ENCODE measurements at places on chromosomes 16 and 17. TPM values are rescaled to one million over a fixed set of nuclear protein-coding genes. Genes with fewer than 3 reads are reported as not detected.
A peak's percentile ranks its signal among the peaks of the same experiment; 100 is the strongest.

The CD300LG gene
- total RNA-seq = not detected

The NOMO2 gene
- total RNA-seq = 105 TPM

The ASPSCR1 gene
- total RNA-seq = 25.9 TPM

The ATMIN gene
- 41.5 TPM for total RNA-seq

The C16orf96 gene
- total RNA-seq = not detected

The TEX14 gene
- not detected for total RNA-seq

The CDH15 gene
- 201 TPM for total RNA-seq

- DNase-seq = peak; percentile 46
Measured at GRCh38 chr16:71746442-71747046, 22.0 kb upstream of the PHLPP2 start.

DNA sequence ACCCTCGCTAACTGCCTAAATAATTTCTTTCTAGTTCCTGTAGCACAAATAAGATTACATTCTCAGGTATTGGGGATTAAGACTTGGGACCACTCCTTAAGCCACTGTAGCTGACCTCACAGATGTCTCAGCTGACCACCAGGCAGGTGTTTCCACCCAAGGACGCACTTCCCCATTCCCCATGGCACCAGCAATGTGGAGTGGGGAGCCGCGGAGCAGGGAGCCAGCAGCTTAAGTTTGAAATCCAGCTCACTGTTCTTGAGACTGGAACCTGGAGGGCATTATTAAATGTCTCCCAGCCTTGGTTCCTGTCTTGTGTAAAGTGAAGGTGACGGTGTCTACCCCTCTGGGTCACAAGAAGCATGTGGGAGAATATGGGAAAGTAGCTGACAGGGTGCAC is 249.4 kb upstream of the CACNG5 start:
- DNase-seq = no peak

DNA sequence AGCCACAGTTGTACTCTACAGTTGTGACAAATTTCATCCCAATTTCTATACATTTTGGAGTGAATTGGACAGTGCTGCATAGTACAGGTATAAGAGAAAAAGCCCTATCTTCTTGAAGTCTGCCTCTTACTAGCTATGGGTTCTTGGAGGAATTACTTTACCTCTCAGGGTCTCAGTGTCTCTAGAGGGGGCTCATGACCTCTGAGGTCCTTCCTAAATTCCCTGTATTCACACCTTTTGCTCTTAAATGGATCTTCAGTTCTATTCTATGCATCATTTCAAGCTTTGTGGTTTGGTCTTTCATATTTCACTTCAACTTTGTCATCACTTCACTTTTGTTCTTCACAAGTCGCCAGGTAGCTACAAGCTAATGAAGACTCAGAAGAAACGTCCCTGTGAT is 71.2 kb upstream of the ERCC4 start:
- DNase-seq = no peak

DNA sequence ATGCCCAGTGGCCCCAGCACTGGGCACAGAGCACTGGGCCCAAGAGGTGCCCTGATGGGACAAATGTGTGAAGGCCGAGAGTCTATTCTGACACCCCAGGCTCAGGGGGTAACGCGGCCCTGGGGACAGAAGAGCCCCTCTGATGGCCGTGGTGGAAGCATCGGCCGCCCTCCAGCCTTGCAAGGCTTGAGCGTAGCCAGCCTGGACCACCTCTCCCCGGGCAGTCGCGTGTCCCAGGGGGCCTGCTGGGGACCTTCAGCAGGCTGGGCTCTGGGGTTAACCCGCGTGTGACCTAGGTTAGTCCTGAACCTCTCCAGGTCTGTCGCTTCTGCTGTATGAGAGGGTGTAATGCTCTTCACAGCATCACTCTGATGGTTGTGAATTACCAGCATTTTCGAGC is 40.8 kb downstream of the NOS2 start:
- no peak for DNase-seq

GRCh38 chr16:57884655-57885133 is 82.4 kb upstream of the KIFC3 start:
- no peak for DNase-seq

DNA sequence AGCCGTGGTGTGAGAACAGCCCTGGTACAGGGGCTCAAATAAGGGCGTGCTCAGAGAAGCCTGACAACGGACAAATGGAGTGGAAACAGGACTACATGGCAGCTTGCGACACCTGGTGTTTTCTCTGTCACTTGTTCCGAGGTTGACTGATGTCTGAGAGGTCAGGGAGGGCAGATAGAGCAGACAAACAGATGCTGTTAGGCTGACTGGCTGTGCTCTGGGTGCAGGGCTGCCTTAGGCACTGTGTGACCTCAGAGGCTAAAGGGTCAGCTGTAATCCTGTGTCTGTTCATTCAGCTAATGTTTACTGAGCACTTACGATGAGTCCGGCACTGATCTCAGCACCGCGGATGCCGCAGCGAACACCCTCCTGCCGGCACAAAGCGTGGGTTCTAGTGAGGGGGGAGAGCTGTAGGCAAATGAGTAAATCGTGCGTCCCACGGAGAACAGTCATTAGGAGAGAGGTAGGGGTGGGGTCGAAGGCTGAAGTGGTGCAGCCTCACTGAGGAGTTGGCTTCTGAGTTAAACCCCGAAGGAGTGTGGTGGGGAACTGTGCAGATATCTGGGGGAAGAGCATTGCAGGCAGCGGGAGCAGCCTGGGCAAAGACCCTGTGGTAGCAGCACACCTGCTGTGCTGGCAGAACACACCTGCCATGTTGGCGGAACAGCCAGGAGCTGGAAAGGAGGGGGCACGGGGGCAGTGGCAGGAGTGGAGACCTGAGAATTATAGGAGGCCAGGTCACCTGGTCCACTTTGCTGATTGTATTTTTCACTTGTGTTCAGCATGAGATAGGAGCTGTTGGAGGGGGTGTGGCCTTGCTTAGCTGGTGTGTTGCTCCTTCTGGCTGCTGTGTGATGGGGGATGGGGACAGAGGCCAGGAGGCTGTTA is 35.0 kb downstream of the GPT2 start:
- no peak for DNase-seq
